Body of pancreas (tissue), 4 donors: ENCODE measurements at places on chromosomes 4 and X. TPM values are rescaled to one million over a fixed set of nuclear protein-coding genes. Genes with fewer than 3 reads are reported as not detected.

GRCh38 chr4:40482985-40483647 lies 146.5 kb downstream of the RBM47 start:
- H3K36me3 ChIP-seq: no peaks in the 10 kb centered on the region
- H3K4me1 ChIP-seq: peaks cover 69% of the 10 kb centered on the region
- no peak for DNase-seq
- no peaks in the 10 kb centered on the region for H3K27me3 ChIP-seq

DNA sequence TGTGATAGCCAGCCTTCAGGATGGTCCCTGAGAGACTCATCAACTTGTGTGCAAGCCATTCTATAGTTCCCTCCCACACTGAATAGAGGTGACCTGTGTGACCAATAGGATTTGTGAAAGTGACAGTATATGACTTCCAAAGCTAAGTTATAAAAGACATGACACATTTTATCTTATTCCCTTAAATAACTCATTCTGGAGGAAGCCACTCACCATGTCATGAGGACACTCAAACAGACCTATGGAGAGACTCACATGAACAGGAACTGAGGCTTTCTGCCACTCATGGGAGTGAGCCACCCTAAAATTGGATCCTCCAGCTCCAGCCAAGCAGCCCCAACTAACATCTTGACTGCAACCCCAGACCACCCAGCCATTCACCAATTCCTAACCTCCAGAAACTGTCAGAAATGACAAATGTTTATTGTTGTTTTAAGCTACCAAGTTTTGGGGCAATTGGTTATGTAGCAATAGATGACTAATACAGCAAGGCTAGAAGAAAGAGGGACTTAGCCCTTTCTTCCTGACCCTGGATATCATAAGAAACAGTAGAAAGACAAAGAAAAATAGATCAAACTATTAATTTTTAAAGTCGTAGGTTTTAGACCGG lies 9.0 kb upstream of the CHIC2 start:
- H3K4me1 ChIP-seq: no peaks in the 10 kb centered on the region
- H3K4me3 ChIP-seq: no peak overlapping the region
- no peak overlapping the region for H3K27ac ChIP-seq
- DNase-seq: no peak

- H3K36me3 ChIP-seq: no peaks in the 10 kb centered on the region
- no peaks in the 10 kb centered on the region for H3K4me1 ChIP-seq
- H3K4me3 ChIP-seq: no peak overlapping the region
- no peaks in the 10 kb centered on the region for H3K27me3 ChIP-seq
- no peak overlapping the region for H3K27ac ChIP-seq
- DNase-seq: no peak
Observed at GRCh38 chrX:119121341-119121740, 6.3 kb downstream of the KIAA1210 start.

GRCh38 chr4:185424905-185425646 lies 688 bp downstream of the UFSP2 start:
- H3K27ac ChIP-seq: peak overlapping the region; percentile 98
- no peaks in the 10 kb centered on the region for H3K36me3 ChIP-seq
- H3K27me3 ChIP-seq: no peaks in the 10 kb centered on the region
- H3K4me3 ChIP-seq: peak overlapping the region; percentile 87
- H3K4me1 ChIP-seq: peaks cover 21% of the 10 kb centered on the region

DNA sequence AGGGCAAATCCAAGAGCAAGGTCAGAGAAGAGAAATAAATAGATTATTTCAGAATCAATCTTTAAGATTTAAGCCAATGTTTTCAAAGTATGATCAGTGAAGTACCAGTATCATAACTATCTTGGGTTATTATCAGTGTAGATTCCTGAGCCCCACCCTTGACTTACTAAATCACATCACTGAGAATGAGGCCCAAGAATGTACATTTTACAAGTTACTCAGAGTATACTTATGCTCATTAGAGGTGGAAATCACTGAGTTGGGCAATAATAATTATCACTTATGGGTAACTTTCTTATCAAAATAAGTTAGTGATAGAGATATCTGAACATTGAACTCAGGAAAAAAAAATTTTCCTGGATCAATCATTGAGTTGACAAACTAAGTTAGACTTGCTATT lies 121.6 kb upstream of the NOCT start:
- H3K27me3 ChIP-seq: no peaks in the 10 kb centered on the region
- H3K4me3 ChIP-seq: no peak overlapping the region
- H3K27ac ChIP-seq: no peak overlapping the region

Gene SUPT20HL2
- not detected for total RNA-seq

Gene NSUN7
- total RNA-seq: 35.3 TPM
